ENCODE measurements at places on chromosomes 12 and 14.

- no peak for DNase-seq
These were observed 196.9 kb downstream of the KITLG start for GRCh38 chr12:88383405-88383804.

DNA sequence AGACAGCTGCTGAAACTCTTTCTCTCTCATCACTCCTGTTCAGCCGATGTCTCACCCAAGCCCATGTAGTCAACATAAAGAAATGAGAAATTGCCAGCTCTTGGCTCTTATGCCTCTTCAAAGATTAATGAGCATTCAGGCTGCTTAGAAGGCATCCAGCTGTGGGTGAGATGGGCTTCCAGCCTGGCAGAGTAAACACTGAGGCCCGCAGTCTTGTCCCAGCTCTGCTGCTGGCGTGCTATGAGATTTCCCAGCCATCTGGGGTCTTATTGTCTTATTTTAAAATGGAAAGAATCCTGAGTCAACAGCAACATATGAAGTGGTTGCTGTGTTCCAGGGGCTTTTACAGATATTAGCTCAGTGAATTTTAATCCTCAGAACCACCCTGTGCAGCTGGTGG, 12.6 kb downstream of the RXYLT1 start:
- no peak for DNase-seq

- DNase-seq: no peak
These were observed 101.2 kb upstream of the EGLN3 start for GRCh38 chr14:34051966-34052657.

DNA sequence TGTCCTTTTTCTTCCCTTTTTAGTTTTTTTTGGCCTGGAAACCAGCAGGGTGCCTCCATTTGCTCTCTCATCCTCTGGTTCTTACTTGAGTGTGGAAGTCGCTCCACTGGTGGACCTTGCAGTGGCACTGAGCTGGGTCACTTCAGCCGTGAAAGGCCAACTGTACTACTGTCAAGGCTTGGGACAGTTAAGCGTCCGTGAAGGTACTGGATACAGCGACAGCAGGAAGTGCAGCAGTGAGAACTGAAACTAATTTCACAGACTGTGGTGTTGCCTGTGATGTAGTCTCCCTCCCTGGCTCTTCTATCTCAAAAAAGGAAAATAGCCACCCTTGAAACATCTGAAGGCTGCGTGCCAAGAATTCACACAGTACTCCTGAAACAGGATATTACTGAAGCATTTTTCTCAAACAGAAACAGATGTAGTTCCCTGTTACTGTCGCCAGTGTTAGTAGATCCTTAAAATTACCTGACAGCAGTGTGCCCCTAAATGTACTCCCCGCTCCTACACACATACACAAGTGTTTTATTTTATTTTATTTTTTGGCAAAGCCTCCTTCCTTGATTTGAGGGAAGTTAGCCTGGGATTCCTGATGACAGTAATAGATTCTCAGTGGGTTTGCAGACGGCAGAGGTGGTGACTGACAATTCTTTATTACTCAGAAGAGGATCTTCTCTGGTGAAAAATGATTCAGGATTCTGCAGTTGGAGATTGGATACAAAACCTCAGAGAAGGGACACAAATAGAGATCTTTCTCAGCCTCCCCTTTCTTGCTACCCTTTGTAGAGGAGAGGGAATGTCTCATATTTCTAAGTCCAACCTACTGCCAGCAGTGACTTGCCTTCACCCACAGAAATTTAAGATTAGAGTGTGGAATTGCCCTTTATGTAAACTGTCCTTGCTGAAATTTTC, 4.4 kb downstream of the SUSD6 start:
- DNase-seq: no peak

- no peak for DNase-seq
These were observed 22.5 kb downstream of the SH2B3 start for GRCh38 chr12:111428081-111428727.

DNA sequence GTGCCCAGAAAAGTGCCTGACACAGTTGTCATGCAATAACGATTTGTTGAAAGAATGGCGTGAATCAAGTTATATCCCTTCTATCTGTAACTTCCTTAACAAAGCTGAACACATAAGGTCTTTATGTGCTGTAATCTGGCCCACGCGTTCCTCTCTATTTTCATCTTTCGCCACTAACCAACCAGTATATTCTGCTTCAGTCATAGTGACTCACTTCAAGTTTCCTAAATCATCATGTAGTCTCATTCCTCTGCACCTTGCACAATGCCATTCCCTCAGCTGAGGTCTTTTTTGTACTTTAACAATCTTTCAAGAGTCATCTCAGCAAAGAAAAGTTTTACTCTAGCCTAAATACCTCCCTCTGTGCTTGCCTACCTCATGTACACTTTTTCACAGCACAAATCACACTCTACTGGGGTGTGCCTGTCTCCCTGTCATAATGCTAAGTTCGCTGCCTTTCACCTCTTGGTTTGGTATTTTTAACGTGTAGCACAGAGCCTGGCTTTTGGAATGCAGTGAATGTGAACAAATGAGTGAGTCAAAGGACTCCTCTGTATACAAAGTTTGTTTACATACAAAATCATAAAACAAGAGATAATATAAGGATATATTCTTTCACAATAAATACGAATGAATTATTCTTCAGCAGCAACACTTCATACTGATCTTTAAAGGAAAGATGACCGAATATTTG, 2.9 kb upstream of the CMAS start:
- no peak for DNase-seq

GRCh38 chr14:103112400-103113243, 10.6 kb upstream of the TNFAIP2 start:
- DNase-seq: no peak

DNA sequence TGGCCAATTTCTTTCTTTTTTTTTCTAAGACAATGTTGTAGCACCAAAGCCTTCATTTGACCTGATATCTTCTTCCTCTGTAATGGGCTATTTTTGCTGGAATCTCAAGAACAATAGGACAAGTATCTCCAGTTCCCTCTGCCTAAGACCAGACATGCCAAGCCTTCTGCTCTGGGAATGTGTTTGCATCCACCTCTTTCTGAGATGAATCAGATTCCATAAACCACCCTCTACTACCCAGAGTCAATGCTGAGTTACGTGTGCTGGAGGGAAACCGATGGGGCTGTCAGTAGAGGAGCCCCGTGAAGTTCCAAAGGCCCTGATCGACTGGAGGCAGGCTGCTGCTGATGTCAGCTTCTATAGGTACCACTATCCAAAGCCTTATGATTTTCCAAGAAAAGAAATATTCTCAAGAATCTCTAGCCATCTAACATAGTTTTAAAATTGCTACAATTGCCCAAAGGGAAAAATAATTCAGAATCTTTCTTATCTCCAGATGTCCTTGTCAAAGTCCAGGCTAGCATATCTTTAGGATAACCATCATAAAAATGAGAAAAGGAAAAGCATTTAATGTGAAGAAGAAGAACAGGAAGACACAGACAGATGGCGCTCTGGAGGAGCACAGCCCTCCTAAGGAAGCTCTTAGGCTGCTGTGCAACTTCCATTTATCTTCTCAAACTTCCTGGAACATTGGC, 101.9 kb downstream of the SLC8A3 start:
- no peak for DNase-seq

GRCh38 chr14:105979446-105979845, 453.1 kb downstream of the TMEM121 start:
- DNase-seq: no peak

DNA sequence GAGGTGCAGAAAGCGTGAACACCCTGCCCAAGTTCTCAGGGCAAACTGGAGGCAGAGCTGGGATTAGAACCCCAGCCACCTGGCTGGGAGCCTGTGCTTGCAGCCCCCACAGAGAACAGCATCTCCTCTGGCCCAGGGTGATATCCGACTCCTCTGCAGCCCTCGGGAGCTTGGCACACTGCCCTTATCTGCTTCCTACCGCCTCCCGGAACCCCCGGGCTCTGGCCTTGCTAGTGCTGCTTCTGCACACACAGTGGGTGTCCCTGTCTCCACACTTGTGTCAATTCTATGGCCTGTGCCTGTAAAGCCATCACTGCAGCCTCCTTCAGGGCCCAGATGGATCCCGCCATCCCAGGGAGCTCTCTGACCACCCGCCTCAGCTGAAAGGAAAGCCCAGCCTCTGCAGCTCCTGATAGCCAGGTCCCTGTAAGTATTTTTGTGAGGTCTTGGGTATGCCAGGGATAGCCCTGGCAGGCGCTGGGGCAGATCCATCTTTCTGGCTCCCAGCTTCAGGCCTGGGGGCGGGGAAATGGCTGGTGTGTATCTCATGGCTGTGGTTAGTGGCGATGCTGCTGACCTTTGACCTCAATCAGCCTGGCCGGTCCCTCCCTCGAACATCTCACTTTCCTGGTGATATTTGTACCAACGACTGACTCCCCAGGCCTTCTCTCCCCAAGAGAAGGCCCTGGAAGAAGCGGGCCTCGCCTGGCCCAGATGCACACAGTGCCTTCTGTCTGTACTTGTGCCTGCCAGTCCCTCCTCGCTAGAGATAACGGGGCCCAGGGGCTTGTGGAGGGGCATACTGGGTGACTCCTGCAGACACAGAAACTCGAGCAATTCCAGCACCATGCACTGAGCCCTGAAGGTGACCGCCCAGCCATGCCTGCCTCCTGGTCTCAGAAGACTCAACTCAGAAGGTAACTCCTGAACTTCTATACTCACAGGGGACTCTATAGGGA, 183.8 kb downstream of the CALM1 start:
- DNase-seq: no peak

- no peak for DNase-seq
These were observed 416.2 kb upstream of the CCDC196 start for GRCh38 chr14:66069830-66070541.

DNA sequence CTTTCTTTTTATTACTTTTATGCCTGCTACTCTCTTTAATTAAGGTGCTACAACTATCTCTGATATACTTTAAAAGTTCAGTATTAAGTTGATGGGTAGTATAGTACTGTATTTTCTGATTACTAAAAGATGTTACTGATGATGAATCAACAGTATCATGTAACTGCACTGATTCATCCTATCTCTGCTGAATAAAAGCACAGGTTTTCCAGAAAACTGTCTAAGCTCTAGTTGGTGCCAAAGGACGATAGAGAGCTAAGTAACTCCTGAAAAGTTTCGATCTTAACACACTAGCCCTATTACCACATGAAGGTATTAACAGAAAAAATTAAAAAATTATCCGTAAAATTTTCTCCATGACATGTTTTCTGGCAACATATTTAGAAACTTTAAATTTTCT, 2.1 kb downstream of the SCAF11 start:
- DNase-seq: no peak

DNA sequence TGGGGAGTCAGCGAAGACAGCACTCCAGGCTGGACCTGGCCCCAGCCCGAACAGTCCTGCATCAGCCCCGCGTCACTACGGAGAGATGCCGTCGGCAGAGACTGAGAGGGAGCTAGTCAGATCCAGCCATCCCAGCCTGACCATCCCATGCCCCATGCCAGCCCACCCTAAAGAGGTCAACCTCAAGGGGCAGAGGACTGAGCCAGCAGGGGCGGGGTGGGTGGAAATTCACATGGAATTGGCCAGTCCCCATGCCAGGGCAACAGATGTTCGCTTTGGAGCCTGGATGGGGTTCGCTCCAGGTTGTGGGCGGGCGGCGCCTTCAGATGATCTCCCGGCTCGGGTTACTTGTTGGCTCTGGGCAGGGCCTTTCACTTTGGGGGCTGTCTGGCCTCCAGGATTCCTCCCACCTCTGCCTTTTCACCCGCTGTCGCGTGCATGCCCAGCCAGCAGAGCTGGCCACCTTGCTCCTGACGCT, 154.3 kb downstream of the TSPAN9 start:
- no peak for DNase-seq

- no peak for DNase-seq
These were observed 24.9 kb downstream of the FCF1 start for GRCh38 chr14:74737753-74738325.

DNA sequence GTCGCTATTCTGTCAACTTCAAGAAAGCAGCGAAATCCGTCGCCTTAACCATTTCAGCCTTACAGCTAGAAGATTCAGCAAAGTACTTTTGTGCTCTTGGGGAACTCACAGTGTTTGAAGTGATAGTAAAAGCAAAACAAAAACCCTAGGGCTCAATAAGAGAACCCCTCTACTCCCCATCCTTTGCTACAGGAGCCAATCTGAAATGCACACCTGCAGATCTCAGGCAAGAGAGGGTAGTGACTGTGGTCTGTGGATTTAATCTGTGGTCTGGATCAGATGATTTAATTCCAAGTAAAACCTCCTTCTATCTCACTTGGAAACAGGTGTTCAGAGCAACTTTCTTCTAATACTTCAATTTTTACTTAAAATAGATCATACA, 422.9 kb upstream of the OR4E1 start:
- DNase-seq: no peak

DNA sequence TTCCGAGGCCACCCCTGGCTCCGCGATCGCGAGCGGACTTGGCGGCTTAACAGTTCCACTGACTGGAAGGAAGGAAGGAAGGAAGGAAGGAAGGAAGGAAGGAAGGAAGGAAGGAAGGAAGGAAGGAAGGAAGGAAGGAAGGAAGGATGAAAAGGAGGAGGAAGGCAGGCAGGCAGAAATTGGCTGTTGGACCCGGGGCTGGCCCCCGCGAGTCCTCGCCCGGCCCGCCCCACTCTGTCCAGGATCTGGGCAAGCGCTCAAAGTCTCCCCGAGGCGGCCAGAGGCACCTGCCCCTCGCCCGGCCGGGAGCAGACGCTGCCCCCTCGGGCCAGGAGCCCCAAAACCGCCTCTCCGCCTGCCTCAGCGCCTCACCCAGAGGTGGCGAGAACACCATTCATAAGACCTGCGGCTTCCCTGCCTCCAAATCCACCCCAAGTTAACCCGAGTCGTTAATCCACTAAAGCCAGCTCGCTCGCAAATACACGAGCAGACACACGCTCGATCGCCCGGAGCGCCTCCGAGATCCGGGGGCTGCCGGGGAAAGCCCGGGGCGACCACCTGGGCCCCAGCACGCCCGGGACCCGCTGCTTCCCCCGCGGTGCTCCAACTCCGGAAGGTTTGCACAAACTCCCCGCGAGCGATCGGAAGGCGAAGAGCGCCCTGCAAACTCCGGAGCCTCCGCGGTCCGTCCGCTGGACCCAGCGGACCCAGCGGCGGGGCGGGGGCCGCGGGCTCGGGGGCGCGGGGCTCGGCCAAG, 844 bp downstream of the DPF3 start:
- no peak for DNase-seq

DNA sequence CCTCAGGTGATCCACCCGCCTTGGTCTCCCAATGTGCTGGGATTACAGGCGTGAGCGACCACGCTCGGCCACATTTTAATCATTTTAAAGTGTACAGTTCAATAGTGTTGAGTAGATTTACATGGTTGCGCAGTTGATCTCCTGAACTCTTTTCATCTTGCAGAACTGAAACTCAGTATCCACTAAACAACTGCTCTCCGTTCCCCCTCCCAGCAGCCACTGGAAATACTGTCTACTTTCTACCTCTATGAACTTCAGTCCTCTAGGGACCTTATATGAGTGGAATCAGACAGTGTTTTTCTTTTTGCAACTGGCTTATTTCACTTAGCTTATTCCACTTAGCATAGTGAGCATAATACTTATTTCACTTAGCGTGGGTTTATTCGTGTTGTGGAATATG, 53.7 kb downstream of the KCTD10 start:
- no peak for DNase-seq
